HAP-1 (cell line): ENCODE measurements at places on chromosomes 16 and 17.

- DNase-seq, result no peak
These were observed 50.9 kb downstream of the IL21R start for GRCh38 chr16:27452569-27453493.

DNA sequence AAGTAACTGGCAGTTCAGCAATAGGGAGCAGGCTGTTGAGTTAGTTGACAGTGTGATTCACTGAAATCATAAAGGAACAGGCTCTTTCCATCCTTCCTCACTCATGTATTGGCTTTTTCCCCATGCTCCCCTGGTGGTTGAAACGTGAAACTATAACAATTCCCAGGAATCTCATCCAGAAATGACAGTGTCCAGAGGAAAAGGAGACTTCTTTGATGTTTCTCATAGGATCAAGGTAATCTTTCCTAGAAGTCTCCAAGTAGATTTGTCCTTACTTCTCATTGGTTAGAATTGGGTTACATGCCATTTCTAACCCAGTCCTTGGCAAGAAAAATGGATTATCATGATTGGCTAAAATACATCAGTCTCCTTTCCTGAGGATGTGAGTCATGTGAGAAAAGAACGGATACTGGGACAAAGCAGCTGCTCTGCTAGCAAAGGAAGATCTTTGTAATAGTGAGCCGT is 14.4 kb downstream of the TTC19 start:
- DNase-seq, result peak; percentile 41

GRCh38 chr16:60271025-60271771 is 1537.1 kb upstream of the GOT2 start:
- peak; percentile 81 for DNase-seq

GRCh38 chr17:30229012-30229411 is 6.5 kb downstream of the SLC6A4 start:
- no peak for DNase-seq

DNA sequence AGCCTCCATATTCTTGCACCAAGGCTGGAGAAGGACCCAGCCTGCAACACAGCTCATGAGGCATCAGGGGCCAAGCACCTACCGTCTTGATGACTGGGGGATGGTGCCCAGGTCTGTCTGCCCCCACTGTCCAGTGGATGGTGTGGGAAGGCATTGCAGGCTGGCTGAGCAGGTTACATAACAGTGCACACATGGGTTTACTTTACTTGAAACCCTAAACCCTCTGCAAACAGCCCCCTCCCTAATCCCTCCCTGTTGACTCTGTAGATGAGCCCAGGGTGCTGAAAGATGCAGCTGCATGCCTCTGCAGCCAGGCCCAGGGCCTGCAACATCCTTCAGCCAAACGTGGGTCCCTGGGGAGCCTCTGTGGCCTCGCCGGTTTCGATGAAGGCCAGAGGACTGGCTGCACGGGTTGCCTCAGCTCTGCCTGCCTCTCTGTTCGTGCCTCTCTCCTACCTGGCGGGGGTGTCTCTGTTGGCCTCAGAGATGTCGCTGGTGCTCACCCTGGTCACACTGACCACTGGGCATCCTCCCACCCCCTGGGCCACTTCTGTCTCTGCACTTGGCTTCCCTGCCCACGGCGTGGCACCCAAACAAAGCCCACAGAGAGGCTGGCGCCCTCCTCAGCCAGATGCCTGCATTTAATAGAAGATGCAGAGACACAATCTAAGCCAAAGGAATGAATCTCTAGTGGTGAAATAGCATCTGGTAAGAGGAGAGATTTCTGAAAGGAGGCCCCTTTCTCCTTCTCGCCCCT is 95.1 kb downstream of the METRNL start:
- DNase-seq, result peak; percentile 33

GRCh38 chr17:34755981-34756636 is 176.7 kb downstream of the TMEM132E start:
- no peak for DNase-seq
